ENCODE measurements at places on chromosomes 1 and 21.
A peak's percentile ranks its signal among the peaks of the same experiment; 100 is the strongest.

DNA sequence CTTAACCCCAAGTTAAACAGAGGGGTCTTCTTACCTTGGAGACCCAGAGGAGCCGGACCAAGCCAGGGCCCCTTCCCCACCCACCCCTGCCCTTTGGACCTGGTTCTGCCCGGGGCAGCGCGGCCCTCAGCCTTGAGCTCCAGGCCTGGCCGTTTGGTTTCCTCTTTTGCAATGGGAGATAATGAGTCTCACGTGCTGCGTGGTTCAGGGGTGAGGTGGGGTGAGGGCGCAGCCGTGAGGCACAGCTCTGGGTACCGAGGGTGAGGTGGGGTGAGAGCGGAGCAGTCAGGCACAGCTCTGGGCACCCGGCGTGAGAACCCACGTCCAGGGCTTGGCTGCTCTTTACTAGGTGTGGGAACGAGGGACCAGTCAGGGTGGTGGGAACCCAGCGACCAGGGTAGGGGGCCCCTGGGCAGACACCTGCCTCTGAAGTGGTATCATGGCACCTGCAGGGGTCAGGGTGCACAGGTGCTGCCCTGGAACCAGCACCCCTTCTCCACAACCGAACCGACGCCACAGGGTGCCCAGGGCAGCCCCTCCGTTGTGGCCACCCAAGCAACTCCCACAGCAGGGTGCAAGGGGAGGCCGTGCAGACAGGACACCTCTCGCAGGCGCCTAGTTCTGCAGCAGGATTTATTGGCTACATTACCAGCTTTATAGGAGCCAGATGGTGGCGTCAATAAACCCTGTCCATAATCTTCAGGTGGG is 182.2 kb downstream of the PRDM16 start:
- DNase-seq: no peak

- DNase-seq: no peak
Measured at GRCh38 chr1:151635479-151636072, 23.7 kb downstream of the SNX27 start.

- DNase-seq: no peak
Measured at GRCh38 chr1:207389728-207390464, 64.2 kb upstream of the CR2 start.

DNA sequence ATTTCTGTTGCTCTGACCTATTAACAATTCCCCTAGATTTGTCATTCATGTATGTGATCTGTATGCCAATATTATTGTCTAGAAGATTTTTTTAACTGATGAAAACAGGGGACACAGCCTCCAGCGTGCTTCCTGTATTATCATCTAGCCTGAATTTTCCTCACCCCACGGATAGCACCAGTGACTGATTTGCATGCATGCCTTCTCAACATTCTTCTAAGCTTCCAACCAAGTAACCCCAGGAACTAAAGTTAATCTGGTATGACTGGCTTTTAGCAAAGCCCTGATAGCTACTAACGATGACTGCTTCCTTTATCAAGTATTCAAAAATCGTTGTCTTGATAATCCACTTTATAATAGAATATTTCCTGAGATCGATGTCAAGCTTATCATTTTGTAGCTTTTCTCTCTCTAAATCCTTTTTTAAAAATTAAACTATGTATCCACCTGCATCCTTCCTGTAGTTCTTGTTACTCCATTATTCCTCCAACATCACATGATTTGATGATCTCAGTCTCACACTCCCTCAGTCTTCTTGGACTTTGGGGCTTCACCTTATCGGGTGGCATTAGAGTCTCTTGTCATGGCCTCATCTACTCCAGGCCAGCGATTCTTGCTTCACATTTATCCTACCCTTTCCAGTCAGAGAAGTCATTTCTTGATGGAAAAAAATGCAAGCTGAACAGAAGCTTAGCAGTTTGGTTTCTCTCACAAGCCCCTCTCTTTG is 19.0 kb downstream of the BCAR3 start:
- DNase-seq: no peak

DNA sequence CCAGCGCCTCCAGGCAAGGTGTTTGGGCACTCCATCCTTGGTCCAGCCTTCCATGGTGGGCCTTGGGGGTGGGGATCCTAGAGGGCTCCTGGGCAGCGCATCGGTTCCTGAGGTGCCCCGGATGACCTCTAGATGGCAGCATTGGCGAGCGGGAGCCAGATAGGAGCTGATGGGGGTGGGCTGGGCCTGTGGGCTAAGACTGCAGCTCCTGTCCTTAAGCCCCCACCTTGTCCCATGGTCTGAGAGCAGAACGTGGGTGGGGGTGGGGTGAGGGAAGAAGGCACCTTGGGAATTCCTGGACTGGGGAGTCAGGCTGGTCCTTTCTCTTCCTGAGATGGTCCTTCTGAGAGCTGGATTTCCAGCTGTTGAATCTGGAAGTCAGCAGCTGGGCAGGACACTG is 93.4 kb upstream of the CSF3R start:
- peak; percentile 37 for DNase-seq

GRCh38 chr1:211830055-211830327 is 572 bp downstream of the LPGAT1 start:
- peak; percentile 2 for DNase-seq

GRCh38 chr1:22650089-22650693 is 2.8 kb upstream of the C1QB start:
- no peak for DNase-seq

GRCh38 chr1:118321840-118322239 is 136.8 kb upstream of the SPAG17 start:
- no peak for DNase-seq

GRCh38 chr1:184197831-184198230 is 146.3 kb downstream of the TSEN15 start:
- no peak for DNase-seq

GRCh38 chr1:206430031-206430983 is 40.0 kb upstream of the IKBKE start:
- DNase-seq: no peak

DNA sequence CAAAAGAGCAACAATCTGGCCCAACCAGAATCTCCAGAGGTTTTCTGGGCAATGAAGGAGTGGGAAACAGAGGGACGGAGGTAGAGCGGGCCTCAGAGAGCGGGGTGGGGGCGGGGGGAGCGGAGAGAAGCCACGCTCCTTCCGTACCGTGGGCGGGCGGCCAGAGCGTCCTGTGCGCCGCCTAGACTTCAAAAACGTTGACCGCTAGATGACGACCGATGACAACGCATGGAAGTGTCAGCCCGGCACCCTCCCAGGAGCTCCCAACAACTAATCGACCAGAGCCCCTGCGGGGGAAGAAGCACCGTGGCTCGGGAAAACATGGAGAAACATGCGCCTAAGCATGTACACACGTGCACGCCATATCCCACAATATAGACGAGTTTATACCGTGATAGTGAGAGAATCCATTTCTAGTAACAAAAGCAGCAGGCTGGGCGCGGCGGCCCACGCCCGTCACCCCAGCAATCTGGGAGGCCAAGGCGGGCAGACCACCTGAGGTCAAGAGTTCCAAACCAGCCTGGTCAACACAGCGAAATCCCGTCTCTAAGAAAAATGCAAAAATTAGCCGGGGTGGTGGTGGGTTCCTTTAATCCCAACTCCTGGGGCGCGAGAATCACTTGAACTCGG is 131.9 kb downstream of the LIPI start:
- DNase-seq: no peak

DNA sequence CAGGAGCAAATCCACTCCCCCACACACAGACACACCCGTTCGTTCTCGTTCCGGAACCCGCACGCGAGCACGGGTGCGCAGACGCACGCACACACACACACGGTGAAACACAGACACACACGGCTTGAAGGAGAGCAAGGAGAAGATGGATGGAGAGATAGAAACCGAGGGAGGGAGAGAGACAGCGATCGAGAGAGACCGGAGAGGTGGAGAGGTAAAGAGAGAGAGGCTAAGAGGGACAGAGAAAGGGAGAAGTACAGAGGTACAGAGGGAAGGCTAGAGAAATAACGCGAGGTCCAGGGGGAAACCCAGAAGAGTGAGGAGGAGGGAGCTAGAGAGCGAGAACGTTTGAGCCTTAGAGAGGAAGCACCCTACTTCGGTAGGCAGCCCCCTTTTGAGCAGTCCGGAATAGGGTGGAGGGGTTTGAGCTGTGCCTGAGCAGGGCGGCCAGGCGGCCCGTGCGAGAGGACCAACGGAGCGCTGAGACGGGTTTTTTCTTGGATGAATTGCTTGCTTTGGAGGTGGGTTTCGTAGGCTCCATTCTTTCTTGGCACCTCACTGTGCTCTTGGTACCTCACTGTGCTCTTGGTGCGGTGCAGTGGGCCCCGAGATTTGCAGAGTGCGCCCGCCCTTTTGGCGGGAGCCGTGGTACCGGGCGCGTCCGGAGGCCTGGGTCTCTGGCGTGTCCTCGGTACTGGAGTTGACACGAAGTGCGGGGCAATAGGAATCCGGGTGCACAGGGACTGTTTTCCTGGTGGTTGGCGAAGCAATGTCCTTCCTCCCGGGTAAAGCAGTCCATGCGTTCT is 88.4 kb upstream of the RHOU start:
- no peak for DNase-seq

- no peak for DNase-seq
Measured at GRCh38 chr1:36748466-36748865, 265.8 kb upstream of the CSF3R start.

GRCh38 chr1:185132534-185132933 is 24.2 kb downstream of the TRMT1L start:
- no peak for DNase-seq

- DNase-seq: no peak
Measured at GRCh38 chr21:43300496-43301408, 126.2 kb downstream of the SIK1 start.

DNA sequence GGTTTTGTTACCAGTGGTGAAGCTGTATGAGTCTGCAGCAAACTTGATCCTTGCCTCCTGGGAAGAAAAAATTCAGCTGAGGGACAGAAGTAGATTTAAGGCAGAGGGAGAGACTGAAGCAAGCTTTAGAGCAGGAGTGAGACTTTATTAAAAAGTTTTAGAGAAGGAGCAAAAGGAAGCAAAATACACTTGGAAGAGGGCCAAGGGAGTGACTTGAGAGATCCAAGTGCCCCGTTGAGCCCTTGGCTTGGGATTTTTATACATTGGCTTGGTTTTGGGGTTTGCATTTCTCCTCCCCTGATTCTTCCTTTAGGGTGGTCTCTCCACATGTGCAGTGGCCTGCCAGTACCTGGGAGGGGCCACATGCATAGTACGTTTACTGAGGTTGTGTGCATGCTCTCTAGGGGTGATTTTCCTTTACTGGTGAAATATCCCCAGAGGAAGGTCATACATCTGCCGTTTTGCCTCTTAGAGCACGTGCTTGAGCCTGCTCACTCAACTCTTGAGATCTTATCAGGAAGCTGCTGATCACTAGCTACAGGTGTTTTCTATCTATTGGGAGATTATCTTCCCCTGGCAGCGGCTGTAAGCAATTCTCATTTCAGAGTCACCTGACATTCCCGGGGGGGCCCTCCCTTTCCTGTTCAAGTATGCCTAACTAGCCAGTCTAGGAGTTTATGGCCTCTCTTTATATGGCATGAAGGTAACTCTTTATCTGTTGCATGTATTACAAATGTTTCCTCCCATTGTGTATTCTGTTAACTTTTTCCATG is 20.3 kb downstream of the FASLG start:
- DNase-seq: no peak

DNA sequence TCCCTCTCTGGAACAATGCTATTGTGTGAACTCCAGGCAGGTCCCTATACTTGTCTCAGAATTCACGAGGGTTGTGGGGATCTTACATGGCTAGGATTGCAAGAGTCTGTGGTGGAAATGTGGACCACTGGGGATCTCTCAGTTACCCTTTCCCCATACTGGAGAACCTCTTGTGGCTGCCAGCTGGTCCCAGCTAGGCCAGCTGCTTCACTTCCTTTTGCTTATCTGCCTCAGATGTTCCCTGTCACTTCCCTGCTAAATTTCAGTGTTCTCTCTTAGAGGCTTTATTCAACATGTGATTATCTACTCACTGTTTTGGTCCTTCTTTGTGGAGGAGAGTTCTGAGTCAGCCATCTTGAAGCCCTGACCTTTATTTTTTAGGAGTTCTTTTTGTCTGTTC is 75.9 kb upstream of the SAMD13 start:
- DNase-seq: no peak

DNA sequence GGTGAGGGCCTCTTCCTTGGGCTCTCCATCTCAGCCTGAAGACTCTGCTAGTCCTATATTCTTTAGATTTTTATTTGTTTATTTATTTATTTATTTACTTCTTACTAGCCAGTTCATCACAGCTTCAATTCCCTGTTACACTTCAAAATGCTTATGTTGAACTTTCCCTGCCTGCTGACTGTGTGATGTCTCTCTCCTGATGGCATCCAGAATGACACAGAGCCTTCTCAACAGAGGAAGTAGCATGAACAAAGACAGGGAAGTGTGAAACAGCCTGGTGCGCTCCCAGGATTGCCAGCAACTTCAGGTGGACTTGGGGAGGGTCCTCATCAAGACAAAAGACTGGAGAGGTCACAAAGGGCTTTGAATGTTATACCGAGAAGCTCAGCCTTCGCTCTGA is 4.3 kb upstream of the IPO13 start:
- no peak for DNase-seq

- no peak for DNase-seq
Measured at GRCh38 chr1:8659593-8659992, 157.8 kb downstream of the RERE start.

DNA sequence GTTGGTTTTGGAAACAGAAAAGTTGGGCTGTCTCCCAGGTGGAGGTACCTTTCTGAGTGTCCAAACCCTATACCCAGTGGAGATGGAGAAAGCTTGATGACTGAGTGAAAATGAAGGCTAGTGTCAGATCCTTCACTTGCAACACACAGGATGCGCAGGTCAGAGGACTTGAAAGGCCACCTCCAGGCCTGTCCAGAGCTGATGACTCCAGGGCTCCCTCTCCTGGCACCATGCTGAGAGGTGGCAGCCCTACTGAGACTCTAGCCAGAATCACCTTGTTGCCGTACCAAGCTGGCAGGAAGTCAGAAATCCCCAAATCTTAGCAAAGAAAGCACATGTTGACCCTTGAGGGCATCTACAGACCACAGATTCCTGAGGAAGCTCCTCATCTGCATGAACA is 16.4 kb downstream of the KNCN start:
- DNase-seq: no peak

GRCh38 chr1:31372751-31373055 is 173 bp downstream of the FABP3 start:
- DNase-seq: no peak

DNA sequence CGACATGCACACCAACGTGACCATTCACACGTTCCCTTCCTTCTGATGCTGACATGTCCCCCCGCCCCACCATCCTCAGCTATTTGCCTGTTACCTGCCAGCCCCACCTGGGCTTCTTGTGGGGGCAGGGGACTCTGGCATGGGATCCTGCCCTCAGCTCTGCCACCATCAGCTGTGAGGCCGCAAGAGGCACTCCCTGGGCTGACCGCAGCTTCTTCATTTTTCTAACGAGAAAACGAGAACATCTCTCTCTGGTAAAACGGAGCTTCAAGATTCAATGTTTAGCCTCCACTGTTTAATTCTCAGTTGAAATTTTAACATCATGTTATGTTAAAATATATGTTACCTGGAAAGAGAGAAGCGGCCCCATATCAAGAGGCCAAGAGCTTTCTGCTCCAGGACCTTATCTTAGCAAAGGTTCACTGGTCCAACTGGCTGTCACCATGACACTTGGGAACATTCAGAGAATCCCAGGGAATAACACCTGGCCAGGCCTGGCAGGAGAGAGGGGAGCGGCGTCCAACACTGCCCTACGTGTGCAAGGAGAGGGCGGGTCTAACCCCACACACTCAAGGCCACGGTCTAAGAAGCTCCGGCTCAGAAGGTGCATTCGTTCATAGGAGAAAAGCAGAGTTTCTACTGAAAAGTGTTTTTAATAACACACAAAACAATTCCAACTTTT is 51.3 kb downstream of the HLCS start:
- DNase-seq: no peak

Data from stimulated activated CD8-positive, alpha-beta memory T cell treated with anti-CD3 and anti-CD28 coated beads, Interleukin-15, amount 100 ng/mL, for 24 hours (primary cell).